ENCODE measurements at places on chromosomes 11 and 22.

DNA sequence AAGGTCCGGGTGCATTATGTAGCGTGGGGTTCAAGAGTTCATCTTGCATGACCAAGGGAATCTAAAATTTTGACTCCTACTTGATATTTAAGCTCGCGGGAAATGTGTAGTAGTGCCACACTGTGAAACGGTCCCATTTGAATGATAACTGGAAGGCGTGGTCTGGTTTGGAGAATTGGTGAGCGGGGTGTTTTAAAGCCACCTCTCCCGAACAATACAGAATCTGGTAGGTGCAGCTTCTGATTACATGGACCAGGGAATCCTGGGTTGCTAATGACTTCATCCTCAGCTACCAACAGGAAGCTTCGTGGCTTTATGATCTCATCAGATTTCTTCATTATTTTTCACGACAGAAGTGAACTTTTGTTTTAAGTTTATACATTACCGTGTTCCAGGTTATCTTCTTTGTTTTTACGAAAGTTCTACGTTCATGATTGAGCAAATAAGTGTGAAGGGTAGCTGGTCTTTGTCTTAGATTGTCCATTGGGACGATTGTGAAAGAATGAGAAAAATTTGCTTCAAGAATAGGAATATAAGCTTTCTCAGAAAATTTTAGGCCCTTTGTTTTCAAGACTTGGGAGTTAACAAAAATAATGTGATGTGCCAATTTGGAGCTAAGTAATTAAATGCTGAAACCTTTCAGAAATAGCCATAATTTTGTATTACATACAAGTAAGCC is 1.7 kb downstream of the QSER1 start:
- DNase-seq = no peak

GRCh38 chr11:102266099-102266498 is 51.2 kb upstream of the BIRC3 start:
- DNase-seq = no peak

DNA sequence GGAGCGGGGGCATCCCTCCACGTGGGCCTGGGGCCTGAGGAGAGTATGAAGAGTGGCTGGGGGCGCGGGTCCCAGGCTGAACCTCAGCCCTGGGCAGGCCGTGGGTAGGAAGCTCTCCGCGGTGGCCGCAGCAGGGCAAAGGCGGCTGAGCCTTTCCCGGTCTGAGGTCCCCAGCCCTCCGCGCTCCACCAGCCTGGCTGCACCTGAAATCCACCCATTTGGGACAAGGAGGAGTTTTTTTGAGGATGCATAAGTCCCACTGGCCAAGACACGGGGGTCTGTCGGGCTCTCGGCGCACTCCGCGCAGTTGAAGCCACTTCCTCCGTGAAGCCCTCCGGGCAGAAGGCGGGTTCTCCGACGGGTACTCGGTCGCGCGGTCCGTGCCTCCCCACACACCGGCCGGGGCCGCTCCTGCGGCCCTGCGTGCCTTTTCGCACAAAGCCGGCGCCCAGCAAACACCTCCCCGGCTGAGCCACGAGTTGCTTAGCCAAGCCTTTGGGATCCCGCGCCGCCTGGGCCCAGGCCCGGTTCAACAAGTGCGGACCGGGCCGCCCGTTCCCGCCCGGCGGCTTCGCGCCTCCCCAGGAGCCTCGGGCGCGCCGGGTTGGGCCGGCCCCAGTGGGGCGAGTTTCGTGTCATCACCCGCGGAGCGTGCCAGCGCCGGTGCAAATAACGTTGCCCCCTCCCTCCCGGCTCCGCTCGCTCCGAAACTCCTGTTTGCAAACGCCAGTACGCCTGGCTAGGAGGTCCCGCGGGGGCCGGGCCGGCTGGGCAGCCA is 666 bp upstream of the OVOL1 start:
- no peak for DNase-seq

DNA sequence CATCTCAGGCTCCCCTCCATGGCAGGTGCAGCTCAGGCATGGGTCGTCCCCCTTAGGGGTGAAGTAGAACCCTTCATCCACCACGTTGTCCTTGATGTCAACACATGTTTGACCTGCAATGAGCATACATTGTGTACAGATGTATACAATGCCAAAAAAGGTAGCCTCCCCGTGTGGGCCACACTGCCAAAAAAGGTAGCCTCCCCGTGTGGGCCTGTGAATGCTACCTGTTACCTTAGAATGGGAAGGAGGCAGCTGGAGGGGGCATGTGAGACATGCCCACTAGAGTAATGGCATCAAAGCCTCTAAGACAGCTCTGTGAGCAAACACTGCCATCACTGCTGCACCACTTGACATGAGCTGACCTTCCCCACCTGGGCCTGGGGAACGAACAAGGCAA is 73.7 kb downstream of the DGCR2 start:
- no peak for DNase-seq

- DNase-seq = no peak
Measured at GRCh38 chr11:18313965-18314763, 7.8 kb downstream of the HPS5 start.

DNA sequence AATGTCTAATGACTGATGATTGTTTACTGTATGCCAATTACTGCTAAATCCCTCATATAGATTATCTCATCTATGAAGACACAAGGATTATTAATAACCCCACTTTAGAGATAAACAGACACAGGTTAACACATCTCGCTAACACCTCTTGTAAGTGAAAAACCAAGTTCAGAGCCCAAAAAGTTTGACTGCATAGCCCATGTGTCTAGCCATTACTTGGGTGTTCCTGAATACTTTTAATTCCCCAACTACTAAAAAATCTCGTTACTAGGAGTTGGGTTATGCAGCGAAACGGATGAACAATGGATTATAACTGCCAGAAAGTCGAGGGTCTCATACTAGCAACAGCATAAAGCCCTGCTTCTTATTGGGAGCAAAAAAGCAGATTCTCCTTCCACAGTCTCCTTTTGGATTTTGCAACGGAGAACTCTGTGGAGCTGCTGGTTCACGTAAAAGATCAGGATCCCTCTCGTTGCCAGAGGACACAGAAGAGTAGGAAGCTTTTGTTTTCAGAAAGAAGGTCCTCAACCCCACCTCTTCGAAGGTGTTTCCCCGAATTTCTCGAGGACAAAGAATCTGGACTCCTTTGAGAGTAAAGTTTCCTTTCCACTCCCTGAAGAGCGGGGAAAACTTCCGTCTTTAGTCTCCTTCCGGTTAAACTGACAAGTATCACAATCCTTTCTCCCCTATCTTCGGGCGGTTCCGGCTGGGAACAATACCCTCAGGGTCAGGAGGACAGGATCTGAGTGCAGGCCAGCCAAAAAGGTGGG is 979 bp downstream of the ZBED5 start:
- DNase-seq = no peak

DNA sequence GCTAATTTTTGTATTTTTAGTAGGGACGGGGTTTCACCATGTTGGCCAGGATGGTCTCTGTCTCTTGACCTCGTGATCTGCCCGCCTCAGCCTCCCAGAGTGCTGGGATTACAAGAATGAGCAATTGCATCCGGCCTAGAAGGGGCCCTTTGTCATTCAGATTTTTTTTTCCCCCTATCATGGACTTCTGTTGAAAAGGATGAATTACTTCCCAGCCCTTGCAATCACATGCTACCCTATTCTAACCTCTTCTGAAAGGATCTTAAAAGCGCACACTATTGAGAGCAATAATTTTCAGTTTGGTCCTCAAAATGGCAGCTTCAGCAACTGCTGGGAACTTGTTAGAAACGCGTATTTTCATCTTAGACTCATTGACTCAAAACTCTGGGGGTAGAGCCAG is 575.6 kb upstream of the KIRREL3 start:
- no peak for DNase-seq

- no peak for DNase-seq
Measured at GRCh38 chr11:124301548-124301947, 12.2 kb downstream of the OR8D1 start.

DNA sequence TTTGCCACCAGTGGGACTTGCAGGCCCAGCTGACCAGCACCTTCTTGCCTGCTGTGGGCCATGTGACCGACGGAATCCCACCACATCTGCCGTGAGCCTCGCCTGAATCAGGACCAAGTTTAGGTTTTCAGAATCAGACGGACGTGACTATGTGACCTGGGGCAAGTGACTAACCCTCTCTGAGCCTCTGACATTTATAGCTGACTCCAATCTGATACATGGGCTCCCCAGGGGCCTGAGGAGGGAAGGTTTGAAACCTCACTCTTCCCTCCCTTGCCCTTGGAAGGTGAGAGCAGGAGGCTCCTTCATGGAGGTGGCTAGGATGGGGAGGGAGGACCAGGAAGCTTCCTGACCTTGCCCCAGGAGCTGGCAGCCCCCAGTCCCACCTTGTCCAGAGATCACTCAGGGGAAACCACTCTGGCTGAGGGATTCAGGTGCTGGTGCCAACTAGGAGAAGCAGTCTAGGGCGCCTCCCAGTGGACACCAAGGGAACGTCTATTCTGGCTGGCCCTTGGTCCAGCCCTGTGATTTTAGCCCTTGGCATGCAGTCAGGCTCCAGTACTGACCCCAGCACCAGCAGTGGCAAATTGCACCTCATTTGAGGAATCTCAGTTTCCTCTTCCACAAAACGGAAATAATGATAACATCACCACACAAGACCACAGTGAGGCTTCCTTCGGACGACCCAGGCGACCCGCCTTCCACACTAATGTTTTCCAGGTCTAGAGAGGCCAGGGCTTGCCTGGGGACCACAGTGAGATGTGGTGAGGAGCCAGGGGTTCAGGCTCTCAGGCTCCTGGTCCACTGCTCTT is 47.2 kb upstream of the SYT7 start:
- no peak for DNase-seq
